Hematopoietic multipotent progenitor cell treated with erythropoietin and hydrocortisone succinate and interleukin-3 and kit ligand, for 15 days (in vitro differentiated cells): ENCODE measurements at places on chromosomes 1 and 21.

GRCh38 chr1:48988633-48989197 lies 212.0 kb upstream of the BEND5 start:
- no peak for DNase-seq

DNA sequence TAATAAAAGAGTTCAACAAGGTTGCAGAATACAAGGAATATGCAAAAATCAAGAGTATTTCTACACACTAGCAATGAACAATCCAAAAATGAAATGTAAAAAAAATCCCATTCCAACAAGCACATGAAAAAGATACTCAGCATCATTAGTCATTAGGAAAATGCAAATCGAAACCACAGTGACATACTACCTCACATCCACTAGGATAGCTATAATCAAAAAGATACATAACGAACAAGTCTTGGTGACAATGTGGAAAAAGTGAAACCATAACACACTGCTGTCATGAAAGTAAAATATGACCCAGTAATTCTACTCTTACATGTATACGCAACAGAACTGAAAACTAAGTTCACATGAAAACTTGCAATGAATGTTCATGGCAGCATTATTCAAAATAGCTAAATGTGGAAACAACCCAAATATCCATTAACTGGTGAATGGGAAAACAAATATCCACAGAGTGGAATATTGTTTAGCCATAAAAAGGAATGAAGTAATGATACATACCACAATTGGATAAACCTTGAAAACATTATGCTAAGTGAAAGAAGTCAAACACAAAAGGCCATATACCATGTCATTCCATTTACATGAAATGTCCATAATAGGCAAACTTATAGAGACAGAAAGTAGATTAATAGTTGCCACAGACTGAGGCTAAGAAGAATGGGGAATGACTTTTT lies 34.3 kb downstream of the PIK3R3 start:
- no peak for DNase-seq

DNA sequence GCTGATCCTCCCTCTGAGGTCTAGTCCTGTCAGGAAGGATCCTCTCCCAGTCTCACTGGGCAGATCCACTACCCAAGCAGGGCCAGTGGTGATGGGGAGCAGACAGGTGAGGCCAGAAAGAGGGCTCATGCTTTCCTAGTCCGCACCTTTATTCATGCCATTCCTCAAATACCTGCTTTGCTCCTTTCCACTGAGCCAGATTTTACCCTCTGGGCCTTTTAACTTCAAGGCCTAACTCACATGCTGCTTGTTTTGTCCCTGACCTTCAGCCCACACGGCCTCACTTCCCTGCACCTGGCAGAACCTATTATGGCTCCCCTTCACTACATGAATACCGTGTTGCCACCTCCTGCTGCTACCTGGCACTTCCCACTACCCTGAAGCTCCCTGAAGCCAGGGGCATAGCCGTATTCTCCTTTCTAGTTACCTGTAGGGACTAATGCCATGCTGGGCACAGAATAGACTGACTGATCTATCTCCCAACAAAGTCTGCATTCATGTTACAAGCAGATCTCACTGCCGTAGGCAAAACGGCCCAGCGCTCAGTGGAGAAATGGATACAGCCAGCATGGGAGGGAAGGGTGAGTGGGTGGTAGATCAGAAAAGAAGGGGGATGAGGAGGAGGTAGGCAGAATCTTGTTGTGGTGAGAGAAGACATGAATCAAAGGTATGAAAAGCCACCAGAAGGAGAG lies 36.1 kb upstream of the GOLT1A start:
- no peak for DNase-seq

GRCh38 chr1:241172486-241172885 lies 184.5 kb downstream of the RGS7 start:
- no peak for DNase-seq

GRCh38 chr1:153217212-153217611 lies at the start of gene PRR9:
TSS of gene PRR9 (plus strand) at chr1:153217584. CDS start at chr1:153218145, 561 bp downstream.
- no peak for DNase-seq

- DNase-seq: peak; percentile 53
Measured at GRCh38 chr1:11337580-11338073, 64.6 kb downstream of the UBIAD1 start.
